ENCODE measurements at places on chromosomes 12 and 14.
A peak's percentile ranks its signal among the peaks of the same experiment; 100 is the strongest.

GRCh38 chr14:76426161-76426696, 50.3 kb downstream of the ESRRB start:
- DNase-seq, result no peak

DNA sequence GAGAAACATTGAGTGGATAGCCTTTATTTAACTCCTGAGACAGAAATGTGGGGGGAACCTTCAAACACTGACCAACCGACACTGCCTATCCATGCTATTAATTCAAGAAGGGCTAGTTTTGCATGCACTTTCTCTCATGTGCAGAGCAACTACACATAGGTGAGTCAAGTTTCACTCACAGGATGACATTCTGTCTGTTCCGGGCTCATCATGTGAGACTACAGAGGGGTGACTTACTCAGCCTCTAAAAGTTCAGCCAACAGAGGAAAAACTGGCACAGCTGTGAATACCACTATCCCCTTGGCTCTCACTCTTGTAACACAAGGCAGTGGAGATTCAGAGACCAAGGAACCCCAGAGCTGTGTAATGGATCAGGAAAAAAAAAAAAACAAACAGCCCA, 13.3 kb downstream of the BEST3 start:
- peak; percentile 36 for DNase-seq

DNA sequence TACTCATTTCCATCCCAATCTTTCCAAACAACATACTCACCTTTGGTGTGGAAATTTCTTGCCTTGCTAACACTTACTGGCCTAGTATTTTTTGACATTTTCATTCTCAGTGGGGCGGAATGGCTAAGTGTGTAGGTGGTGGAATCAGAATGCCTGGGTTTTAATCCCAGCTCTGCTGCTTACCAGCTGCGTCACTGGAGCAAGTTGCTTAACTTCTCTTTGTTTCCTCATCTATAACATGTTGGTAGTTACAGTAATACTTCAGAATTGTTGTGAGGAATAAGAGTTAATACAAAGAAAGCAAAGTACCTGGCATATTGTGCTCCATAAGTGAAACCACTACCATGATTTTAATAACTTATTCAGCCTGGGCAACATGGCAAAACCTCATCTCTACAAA, 3.0 kb upstream of the FAM177A1 start:
- no peak for DNase-seq

GRCh38 chr12:4031703-4032291, 158.6 kb upstream of the PARP11 start:
- no peak for DNase-seq

- DNase-seq, result no peak
Observed at GRCh38 chr12:65620046-65620445, 204.2 kb upstream of the HMGA2 start.

- no peak for DNase-seq
Observed at GRCh38 chr14:62824086-62824485, 221.2 kb downstream of the KCNH5 start.

- no peak for DNase-seq
Observed at GRCh38 chr12:47383942-47384341, 304.2 kb upstream of the AMIGO2 start.

GRCh38 chr12:53744751-53745150, 7.0 kb downstream of the CISTR start:
- DNase-seq, result no peak

DNA sequence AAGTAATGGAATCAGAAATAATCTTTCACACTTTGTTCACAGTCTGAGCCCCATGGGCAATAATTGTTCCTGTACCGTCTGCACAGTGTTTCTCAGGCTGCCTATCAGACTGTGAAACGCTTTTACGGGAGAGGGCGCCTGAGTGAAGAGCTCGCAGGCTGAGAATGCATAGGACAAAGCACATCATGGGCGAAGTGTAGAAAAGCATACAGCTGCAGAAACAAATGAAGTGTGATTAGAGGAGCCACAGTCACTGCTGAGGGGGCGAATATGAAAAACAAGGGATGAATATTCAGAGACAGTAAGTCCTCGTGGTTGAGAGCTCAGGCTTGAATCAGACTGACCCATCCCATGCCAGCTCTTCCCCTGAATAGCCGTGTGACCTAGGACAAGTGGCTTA, 438.4 kb upstream of the DCN start:
- no peak for DNase-seq

- DNase-seq, result no peak
Observed at GRCh38 chr12:21780786-21781185, 6.3 kb upstream of the KCNJ8 start.

DNA sequence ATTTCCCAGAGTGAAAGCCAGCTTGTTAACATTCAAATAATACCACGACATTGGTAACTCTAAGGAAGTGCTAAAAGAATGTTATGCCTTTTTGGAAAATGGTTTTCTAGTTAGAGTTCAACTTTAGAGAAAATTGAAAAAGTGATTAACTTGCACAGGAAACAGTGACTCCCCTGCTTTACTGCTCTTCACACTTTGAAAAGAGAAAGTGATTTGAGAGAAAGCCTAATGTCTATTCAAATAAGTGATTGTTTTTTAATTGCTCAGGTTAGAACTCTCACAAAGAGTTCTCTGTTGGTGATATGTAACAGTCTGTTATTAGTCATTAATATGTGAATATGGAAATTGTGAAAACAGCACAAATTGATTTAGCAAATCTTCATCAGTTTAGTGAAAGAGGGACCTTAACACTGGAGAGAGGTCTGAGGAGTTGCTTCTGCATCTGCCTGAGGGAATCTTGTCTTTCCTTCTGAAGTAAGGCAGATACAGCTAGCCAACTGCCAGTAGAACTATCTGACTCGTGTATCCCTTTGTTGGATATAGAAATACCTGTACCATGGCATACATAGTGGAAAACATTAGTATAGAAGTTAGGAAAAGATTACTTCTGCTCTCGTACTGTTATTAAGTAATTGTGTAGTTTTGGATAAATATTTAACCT, 25.5 kb downstream of the ATF7IP start:
- no peak for DNase-seq

- DNase-seq, result no peak
Observed at GRCh38 chr14:79712302-79712950, 498.9 kb downstream of the DIO2 start.

- no peak for DNase-seq
Observed at GRCh38 chr12:122894193-122895121, 1.5 kb downstream of the VPS37B start.

DNA sequence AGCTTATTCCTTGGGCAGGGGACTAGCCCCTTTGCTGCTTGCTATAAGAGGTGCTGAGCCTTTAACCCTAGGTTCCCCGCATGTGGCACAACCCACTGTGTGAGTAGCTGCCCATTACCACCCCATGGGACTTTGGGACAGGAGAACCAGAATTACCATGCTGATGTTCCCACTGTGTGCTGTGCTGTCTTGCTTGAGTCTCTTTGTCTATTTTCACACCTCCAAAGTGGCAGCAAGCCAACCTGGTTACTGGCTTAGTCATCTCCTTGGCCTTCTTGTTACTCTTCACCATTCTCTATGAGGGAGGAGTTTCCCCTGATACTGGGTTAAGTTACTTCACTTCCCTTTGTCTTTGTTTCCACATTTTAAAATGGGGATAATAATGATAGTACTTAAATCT, 73.4 kb upstream of the ETV6 start:
- DNase-seq, result no peak

GRCh38 chr12:49627752-49628360, 4.5 kb downstream of the PRPF40B start:
- DNase-seq, result no peak

- no peak for DNase-seq
Observed at GRCh38 chr14:85554106-85554505, 24.2 kb downstream of the FLRT2 start.

DNA sequence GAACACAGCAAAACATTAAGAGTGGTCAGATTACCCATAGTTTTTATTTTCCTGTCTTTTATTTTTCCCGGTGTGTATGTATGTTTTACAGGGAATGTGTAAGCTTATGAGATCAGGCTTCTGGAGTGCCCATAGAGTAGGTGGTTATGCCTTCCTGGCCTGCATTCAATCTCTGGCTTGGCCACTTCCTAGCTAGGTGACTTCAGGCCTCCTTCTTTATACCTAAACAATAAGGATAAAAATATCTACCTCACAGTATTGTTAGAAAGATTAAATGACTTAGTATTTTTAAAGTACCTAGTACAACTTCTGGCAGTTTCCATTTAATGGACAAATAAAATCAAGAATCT, 42.4 kb downstream of the ITPR2 start:
- DNase-seq, result no peak

DNA sequence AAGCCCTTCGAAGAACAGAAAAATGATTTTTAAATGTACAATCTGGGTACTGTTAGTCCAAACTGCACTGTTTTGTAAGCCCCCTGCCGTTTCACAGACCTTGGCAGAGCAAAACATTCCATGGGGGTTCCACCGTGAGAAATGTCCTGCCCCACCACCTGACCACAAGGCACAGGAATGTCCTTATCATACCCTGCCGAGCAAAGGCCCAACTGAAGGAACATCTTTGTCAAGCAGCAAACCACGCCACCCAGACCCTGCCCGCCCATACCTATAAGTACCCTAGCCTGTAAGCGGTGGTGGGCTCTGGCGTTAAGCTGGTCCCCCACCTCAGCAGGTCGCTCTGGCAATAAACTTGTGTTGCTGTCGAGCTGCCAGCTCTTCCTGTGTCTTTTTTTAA, 181.6 kb upstream of the PZP start:
- no peak for DNase-seq

- DNase-seq, result no peak
Observed at GRCh38 chr12:51373187-51373586, 18.0 kb downstream of the GALNT6 start.

DNA sequence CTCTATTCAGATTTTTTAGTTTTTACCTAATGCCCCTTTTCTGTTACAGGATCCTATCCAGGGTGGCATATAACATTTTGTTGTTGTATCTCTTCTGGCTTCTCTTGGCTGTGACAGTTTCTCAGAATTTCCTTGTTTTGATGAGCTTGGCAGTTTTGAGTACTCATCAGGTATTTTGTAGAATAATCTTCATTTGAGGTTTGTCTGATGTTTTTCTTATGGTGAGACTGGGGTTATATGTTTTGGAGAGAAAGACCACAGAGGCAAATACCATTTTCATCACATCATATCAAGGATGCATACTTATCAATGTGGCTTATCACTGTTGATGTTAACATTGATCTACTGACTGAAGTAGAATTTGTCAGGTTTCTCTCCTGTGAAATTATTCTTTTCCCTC, 14.0 kb upstream of the LYZ start:
- no peak for DNase-seq

DNA sequence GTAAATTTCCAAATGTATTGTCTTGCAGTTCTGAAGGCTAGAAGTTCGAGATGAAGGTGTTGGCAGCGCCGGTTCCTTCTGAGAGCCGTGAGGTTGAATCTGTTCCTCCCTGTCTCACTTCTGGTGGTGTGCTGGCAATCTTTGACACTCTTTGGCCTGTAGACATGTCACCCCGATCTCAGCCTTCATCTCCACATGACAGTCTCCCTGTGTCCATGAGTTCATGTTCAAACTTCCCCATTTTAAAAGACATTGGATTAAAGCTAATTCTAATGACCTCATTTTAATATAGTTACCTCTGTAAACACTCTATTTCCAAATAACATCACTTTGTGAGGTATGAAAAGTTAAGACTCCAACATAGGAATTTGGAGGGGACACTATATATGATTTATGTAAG, 4.1 kb upstream of the RBM19 start:
- no peak for DNase-seq

- DNase-seq, result peak; percentile 20
Observed at GRCh38 chr12:7190268-7191055, 976 bp downstream of the PEX5 start.

- DNase-seq, result no peak
Observed at GRCh38 chr12:66111605-66112004, 18.9 kb downstream of the LLPH start.

- DNase-seq, result peak; percentile 50
Observed at GRCh38 chr12:3238196-3238595, 161.0 kb downstream of the TSPAN9 start.

DNA sequence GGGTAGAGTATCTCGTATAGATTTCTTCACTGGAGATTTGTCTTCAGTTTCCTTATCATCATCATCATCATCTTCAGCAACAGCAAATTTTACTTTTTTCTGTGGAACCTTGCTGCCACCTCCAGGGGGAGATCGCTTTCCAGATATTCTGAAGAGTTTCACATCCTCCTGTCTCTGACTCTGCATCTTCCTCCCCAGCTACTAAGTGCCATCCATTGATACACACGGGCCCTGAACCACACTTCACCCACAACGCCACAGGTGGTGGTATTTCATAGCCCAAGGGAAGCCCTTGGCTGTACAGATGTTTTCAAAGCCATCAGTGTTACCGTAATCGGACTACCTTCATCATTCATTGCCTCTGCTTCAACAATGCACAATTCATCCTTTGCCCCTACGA, 82.2 kb downstream of the PPP2R5C start:
- no peak for DNase-seq

GRCh38 chr12:77494296-77494695, 336.4 kb upstream of the NAV3 start:
- no peak for DNase-seq

DNA sequence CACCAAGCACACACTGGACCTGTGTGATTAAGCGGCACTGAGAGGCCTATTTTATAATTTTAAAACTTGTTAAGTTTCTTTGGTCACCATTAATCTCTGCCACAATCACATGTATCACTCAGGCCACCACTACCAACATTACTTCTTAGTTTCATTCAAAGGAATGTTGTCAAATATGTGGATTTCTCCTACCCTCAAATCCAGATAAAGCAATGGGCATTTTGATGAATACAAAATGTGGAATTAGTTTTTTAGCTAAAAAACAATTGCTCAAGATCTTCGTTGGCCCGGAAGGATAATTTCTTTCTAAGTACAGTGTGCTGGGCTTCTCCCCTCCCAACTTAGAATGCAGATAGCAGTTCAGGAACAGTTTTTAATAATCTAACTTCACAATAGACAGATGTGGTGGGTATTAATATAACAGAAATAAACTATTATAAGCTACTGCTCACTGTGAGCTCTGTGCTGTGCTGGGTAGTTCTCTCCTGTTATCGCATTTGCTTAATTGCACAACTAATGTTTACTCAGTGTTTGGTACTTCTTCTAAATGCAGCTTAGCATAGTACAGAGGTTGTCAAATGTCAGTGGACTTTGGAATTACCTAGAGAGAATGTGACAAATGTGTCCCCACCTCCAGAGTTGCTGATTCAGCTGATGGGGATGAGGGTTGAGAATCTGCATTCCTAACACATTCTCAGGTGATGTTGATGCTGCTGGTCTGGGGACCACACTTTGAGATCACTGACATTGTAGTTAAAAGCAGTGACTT, 266.7 kb upstream of the AMIGO2 start:
- DNase-seq, result no peak

GRCh38 chr14:60975551-60975950, 5.3 kb downstream of the TRMT5 start:
- DNase-seq, result peak; percentile 69

GRCh38 chr14:99325591-99325990, 53.6 kb upstream of the BCL11B start:
- DNase-seq, result no peak

- DNase-seq, result no peak
Observed at GRCh38 chr14:93308686-93309345, 24.0 kb downstream of the BTBD7 start.

All from SJCRH30 (cell line).